Stimulated activated CD4-positive, alpha-beta T cell treated with anti-CD3 and anti-CD28 coated beads, Interleukin-1b, Interleukin-23, amount 100 ng/mL, for 1 hour (primary cell): ENCODE measurements at places on chromosomes 3 and 15.

DNA sequence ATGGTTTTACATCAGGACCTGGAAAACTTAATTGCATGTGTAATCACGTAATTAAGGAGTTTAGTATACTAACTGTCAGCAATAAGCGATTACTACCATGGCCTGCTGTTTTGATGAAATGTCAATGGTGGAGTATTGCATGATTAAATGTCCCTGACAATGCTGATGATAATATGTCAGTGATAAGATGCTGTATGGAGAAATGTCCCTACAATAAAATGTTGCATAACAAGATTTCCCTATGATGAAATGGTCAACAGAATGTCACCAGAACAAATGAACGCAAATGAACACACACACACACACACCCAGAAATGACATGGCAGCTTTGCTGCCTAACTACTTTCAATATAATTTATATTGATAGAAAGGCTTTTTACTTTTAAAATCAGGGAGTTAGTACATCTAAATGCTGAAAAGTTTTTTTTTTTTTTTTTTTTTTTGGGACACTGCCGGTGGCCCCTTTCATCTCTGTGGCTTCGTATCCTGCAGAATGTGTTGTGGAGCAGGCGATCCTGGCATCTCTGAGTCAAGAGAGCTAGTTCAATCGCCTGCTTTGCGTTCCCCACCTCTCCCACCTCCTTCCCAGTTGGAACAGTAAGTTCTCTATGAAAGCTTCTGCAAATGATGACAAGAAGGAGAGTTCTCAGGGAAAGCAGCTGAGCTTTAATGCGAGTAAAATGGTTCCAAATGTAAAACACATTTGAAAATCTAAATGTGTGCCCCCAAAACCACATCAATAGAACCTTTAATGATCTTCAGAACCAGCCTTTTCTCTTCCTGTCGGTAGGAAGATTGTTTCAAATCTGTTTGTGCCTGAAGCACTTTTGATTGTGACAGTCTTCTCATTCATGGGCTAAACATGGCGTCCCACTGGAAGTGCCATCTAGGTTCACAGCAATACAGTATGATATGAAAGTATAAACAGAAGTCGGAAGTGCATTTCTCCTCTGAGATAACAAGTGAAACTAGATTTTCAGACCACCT, 170.1 kb upstream of the GBE1 start:
- no peak for DNase-seq

DNA sequence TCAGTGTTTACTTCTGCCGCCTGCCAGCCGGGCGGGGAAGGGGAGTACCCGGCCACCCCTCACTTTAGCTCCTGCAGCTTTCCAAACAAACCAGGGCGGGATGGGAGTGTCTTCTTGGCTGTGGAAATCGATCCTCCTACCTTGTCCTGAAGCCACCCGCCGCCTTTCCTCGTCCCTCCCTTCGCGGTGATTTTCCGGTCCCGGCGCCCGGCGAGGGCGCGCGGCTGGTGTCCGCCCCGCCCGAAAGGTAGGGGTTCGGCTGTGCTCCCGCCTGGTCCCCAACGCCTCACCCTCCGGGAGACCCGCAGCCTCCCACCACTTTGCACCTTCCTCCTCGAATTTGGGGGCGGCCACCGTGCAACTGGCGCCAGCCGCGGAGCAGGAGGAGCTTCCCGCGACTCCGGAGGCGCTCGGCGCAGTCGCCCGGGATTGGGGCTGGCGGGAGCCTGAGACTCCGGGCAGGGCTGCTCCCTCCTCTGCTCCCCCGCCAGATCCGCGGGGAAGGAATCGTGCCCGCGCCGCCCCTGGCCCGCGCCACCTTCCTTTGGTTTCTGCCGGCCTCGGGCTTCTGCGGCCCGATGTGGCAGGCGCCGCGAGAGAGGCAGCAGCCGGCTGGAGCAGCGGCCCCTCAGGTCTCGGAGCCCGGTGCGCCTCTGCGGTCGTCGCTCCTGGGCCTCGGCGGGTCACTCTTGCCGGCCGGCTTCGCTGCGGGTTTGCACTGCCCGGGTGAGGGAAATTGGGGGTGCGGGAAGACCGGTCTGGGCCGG, 30.7 kb upstream of the ST3GAL6 start:
- no peak for DNase-seq

DNA sequence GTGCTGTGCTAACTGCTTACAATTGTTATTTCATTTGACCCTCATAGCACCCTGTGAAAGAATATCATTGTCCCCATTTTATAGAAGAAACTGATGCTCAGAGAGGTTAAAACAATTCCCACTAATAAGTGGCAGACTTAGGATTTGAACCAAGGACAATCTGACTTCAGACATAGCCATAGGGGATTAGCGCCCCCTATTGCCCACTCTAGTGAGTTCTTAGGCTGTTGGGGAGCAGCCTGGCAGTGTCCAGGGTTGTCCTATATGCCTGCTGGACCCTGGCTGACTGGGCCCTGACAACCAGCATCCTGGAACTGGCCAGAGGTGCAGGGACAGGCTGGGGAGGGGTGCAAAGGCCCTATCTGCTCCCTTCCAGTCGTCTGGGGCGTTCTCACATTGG, 15.4 kb downstream of the DPH3 start:
- DNase-seq: no peak

DNA sequence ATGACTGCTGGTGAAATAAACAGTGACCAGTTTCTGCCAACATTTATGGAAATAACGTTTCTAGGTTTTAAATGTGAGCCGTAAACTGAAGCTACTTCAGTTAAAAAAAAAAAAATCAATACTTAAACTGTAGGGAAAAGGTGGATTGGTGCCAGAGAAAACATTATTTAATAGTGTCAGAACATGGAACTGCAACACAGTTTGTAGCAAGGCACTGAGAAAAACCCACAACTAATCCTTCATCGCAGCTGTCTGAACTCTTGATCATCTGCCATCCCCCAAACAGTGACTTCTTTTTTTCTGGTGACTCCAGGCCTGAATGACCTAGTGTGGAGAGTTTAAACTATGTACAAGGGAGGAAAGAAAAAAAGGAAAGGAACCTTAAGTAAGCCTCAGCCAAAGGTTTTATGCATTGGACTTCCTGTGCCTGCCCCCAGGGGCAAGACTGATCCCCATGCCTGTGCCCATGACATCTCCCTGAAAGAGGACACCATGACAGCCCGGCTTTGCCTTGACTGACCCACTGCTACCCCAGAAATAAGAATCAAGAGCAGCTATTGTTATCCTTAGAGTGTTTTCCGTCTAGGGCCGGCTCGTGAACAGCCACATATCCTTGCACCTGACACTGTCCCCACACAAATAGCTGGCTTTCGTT, 33.1 kb downstream of the CRTAP start:
- DNase-seq: no peak

DNA sequence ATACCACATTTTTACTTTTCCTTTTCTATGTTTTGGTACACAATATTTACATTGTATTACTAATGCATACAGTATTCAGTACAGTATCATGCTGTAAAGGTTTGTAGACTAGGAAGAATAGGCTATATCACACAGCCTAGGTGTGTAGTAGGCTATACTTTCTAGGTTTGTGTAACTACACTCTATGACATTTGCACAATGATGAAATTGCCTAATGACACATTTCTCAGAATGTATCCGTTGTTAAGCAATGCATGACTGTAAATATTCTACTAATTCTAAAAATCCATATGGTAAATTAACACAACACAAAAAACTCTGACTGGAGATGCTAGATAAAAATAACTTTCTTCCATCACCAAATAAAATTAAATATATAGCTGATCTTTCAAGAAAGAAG, 16.2 kb downstream of the NEDD4 start:
- no peak for DNase-seq

DNA sequence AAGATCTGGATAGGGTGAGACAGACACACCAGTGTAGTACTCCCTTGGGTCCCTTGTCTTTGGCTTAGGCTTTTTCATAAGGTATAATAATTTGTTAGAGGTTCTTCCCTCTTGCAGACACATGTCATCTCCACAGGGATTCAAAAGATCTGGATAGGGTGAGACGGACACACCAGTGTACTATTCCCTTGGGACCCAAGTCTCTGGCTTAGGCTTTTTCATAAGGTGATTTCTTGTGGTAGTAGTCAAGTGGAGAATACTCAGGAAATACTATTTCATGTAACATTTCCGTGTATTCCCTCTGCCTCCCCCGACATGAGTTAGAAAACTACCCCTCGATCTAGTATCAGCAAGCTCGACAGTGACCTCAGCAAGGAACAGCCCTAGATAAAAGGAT, 954 bp upstream of the MAPKBP1 start:
- DNase-seq: no peak

DNA sequence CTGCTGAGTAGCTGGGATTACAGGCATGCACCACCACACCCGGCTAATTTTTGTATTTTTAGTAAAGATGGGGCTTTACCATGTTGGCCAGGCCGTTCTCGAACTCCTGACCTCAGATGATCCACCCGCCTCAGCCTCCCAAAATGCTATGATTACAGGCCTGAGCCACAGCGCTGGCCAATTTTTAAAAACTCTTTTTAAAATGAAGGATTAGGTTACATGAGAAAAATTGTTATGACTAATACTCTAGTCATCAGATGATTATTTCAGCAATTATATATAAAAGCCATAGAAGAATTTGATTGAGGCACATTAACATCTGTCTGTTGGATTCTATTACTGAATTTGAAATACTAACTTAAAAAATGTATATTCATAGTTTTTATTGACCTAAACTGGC, 134.1 kb upstream of the MNS1 start:
- DNase-seq: no peak

GRCh38 chr3:20054549-20054987, 14.3 kb downstream of the KAT2B start:
- DNase-seq: peak; percentile 19

- no peak for DNase-seq
These were observed 353.8 kb downstream of the NAALADL2 start for GRCh38 chr3:175212896-175213295.

DNA sequence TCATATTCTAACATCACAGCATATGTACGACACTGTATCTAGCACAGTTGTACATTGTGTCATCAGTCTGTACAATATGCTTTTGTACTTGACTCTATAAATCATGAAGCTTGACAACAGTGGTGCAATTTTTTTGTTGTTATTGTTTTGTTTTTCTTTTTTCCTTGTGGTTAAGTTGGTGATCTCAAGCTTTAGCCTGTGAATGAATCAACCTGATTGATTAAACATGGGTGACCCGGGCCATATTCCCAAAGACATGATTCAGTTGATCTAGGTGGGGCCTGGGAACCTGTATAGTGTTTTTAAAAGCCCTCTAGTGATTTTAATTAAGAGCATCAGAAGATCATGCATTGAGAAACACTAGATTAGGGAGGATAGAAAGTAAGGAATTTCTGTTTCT, 101.8 kb upstream of the AADACL2 start:
- no peak for DNase-seq

DNA sequence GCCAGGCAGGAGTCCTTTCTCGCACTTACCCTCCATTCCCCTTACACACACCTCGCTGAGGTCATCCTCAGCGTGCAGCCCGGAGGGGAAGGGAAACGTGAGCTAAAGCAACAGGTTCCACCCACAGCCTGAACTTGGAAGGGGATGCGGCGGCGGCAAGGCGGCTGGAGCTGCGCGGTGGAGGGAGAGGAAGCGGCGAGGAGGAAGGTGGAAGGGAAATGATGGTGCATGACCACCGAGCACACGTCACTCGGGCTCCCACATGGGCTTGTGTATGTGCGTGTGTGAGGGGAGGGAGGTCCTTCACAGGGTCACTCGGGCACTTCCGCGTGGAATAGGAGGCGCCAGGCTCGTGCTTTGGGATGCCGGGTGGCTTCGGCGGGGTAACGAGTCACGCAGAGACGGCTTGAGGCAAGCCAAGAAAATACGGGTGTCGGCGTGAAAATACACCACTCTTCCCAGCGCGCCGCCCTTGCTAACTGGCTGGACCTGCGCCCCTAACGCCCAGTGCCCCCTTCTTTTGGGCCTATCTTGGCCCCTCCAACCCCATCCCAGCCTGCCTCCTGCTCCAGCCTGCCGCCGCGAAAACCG, 225.5 kb upstream of the IL12A start:
- no peak for DNase-seq

DNA sequence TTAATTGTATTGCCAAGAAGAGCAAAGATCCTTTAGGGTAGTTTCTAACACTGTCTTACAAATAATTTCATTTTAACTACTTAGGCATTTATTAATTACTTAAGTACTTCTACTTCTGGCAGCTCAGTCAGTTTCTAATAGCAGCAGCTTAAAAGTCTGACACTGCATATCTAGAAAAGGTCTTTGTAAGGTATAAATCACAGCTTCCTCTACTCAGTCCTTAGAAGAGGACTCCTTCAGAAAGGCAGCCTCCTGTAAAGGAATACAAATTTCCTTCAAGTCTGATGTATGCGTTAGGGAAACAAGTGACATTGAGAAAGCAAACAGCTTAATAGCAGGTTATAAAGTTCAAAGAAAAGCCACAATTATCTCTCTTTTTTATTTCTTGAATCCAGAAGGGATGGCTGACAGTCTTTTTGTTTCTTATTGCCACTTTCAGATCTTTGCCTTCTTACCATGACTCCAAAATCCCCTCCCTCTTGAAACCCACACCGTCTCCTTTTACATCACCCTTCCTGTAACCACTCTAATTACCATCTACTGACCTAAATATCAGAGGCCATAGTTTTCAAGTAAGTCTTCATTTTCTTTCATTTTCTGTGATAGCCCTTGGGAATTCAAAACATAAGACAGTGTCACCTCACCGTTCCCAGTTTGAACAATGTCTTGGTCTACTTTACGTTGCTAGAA, 109.5 kb downstream of the CGGBP1 start:
- DNase-seq: no peak

GRCh38 chr3:52851348-52851747, 16.5 kb upstream of the MUSTN1 start:
- no peak for DNase-seq

DNA sequence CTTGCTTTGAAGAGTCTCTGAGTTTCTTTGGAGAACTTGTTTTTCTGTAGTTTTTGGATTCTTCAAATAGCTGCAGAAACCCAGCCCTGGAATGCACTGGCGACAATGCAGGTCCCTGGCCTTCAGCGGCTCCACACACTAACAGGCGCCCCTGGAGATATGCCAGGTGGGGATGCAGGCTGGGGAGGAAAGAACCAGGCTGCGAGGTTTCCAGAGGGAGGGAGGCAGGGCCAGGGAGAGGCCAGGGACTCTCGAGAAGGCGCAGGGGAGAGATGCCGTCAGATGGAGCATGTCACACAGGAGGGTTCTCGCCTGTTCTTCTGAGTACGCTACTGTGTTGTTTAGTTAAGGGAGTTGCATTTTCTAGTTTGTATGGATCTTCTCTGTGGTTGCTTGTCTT, 283.1 kb downstream of the GABRG3 start:
- DNase-seq: no peak

DNA sequence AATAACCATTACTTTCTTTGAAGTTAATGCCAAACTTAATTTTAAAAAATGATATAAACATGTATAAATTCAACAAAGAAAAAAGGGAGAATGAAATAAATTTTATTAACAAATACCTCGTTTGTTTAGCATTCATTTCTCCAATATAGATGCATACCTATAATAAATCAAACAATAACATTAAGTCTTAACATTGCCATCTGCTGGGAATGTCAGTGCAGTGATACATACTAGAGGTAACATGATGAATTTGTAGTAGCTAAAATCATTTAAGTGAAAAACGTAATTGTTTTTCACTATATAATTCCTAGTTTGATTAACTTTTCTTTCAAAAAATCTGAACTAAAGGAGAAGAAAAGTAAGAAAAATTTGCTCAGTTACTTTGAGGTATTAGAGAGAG, 340.2 kb upstream of the CBLB start:
- DNase-seq: no peak
